ENCODE measurements at places on chromosomes 5 and 9.
A peak's percentile ranks its signal among the peaks of the same experiment; 100 is the strongest.

DNA sequence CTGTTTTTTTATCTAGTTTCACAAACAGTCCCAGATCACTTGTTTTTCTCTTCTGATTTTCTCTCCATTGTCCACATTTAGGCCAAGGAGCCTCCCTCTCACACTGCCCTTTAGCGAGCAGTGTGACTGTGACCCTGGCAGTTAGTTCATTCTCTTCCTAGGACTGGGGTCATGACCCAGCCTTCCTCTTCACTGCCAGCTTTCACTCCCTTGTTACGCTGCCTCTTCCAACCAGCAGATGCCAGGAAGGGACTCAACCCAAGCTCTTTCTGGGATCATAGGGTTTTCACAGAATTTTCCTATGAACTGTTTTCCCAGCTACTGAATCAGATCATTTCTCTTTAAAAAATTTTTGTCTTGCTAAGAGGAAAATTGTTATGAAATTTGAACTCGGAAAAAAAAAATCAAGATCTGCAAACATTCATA, 70.9 kb downstream of the LMNB1 start:
- no peak overlapping the region for H3K27ac ChIP-seq
- no peaks in the 10 kb centered on the region for H3K27me3 ChIP-seq
- H3K36me3 ChIP-seq: no peaks in the 10 kb centered on the region
- DNase-seq: no peak

- H3K27ac ChIP-seq: no peak overlapping the region
- no peak overlapping the region for H3K4me3 ChIP-seq
- no peak for DNase-seq
Observed at GRCh38 chr9:123686131-123686828, 243.6 kb downstream of the DENND1A start.

DNA sequence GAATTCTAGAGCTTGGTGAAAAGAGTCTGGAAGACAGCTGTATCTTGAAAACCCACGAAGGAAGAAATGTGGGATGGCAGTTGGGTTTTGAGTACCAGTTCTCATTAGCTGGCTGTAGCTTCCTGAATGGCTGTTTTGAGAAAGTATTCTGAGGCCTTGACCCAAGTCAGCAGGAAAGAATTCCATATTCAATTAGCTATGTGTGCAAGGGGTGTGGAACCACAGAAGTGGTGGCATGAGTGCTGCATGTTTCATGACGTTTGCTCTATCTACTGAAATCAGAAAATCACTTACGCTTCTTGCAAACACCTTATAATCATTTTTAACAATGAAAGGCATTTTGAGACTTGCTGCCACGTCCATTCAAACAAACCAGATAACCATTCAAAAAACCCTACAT, 69.1 kb downstream of the TRPM3 start:
- H3K4me1 ChIP-seq: no peaks in the 10 kb centered on the region
- no peaks in the 10 kb centered on the region for H3K36me3 ChIP-seq
- no peak overlapping the region for H3K27ac ChIP-seq
- H3K27me3 ChIP-seq: no peaks in the 10 kb centered on the region
- DNase-seq: no peak
- H3K4me3 ChIP-seq: no peak overlapping the region

DNA sequence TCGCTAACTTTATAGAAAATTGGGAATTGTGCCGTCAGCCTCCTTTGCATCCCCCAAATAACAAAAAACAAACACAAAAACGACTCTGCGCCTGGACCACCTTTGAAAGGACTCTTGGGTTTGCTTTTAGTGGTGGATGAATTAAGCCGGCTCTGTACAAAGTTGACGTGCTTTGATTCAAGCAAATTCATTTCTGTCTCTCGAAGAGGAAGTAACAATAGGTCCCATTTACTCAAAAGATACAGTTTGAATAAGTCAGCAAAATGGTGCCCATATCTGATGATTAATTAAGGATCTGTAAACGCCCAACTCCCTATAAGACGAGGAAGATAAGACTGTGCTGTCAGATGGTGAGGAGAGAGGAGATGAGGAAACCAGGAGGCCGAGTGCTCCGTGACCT, 67.8 kb downstream of the AK8 start:
- H3K36me3 ChIP-seq: no peaks in the 10 kb centered on the region
- H3K27me3 ChIP-seq: no peaks in the 10 kb centered on the region
- no peak for DNase-seq
- no peak overlapping the region for H3K27ac ChIP-seq
- no peak overlapping the region for H3K4me3 ChIP-seq
- no peaks in the 10 kb centered on the region for H3K4me1 ChIP-seq

DNA sequence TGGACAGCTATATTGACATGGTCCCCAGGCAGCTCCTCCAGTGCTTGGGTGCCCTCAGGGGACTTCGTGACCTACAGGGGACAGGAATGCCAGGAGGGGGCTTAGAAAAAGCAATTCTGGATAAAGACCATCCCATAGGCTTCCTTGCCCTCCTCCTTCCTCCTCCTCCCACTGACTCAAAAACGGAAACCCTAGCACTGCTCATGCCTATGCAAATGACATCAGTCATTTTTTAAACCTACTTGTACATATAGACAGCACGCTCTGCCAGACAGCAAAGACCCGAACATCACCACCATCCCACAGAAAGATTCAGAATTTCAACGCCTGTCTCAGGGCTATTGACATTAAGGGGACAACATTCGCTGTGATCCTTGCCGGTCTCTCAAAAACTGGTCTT, 11.0 kb downstream of the IGFBPL1 start:
- H3K36me3 ChIP-seq: no peaks in the 10 kb centered on the region
- no peak for DNase-seq
- no peak overlapping the region for H3K27ac ChIP-seq
- H3K27me3 ChIP-seq: no peaks in the 10 kb centered on the region
- H3K4me1 ChIP-seq: no peaks in the 10 kb centered on the region

DNA sequence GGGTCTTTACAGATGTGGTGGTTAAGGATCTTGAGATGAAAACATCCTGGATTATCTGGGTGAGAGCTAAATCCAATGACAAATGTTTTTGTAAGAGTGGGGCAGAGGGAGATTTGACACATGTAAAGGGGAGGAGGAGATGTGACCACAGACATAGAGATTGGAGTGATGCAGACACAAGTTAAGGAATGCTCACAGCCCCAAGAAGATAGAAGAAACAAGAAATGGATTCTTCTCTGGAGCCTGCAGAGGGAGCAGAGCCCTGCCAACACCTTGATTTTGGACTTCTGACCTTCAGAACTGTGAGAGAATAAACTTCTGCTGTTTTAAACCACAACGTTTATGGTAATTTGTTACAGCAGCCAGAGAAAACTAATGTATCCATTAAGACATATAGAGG, 21.7 kb downstream of the ITGA2 start:
- DNase-seq: no peak
- no peak overlapping the region for H3K4me3 ChIP-seq
- no peak overlapping the region for H3K27ac ChIP-seq
- no peaks in the 10 kb centered on the region for H3K27me3 ChIP-seq
- no peaks in the 10 kb centered on the region for H3K4me1 ChIP-seq

DNA sequence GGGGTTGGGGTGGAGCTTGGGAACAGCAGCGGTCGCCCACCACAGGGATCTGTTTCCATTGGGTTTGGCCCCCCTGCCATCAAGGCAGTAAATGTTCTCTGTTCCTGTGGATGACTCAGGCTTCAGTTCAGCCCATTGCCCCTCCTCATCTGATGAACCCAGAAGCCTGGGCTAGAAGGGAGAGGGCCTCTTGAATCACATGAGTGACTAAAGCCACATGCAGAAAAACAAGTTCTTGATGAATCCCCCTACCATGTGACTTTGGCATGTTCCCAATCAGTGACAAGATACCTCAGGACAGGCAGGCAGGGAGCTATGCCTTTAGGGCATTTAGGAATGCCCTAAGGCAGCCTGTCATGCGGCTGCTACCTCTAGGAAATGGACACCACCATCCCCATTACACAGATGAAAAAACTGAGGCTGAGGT, 2.5 kb downstream of the SH3PXD2B start:
- H3K27ac ChIP-seq: no peak overlapping the region
- no peaks in the 10 kb centered on the region for H3K36me3 ChIP-seq
- peaks cover 9% of the 10 kb centered on the region for H3K4me1 ChIP-seq
- DNase-seq: peak; percentile 91

DNA sequence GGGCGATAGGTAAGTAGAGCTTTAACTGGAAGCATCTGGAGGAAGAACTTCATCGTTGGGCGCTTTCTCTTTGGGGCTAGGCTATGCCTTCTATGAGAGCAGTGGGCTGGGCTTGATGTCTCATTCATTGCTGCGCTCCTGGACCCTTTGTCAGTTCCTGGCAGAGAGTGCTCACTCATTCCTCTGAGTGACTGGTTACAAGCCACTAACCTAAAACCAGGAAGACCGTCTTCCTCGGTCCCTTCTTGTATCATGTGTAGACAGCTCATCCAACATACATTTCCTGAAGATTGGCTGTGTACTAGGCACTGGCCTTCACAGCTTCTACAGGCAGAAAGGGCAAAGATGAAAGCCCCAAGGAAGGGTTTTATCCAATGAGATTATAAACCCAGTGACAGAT, 6.4 kb downstream of the SWI5 start:
- no peak for DNase-seq
- H3K27ac ChIP-seq: no peak overlapping the region
- no peak overlapping the region for H3K4me3 ChIP-seq
- no peaks in the 10 kb centered on the region for H3K36me3 ChIP-seq
- H3K27me3 ChIP-seq: no peaks in the 10 kb centered on the region
- no peaks in the 10 kb centered on the region for H3K4me1 ChIP-seq

GRCh38 chr5:157283434-157283833, 17.5 kb downstream of the CYFIP2 start:
- no peak overlapping the region for H3K4me3 ChIP-seq
- no peaks in the 10 kb centered on the region for H3K27me3 ChIP-seq

DNA sequence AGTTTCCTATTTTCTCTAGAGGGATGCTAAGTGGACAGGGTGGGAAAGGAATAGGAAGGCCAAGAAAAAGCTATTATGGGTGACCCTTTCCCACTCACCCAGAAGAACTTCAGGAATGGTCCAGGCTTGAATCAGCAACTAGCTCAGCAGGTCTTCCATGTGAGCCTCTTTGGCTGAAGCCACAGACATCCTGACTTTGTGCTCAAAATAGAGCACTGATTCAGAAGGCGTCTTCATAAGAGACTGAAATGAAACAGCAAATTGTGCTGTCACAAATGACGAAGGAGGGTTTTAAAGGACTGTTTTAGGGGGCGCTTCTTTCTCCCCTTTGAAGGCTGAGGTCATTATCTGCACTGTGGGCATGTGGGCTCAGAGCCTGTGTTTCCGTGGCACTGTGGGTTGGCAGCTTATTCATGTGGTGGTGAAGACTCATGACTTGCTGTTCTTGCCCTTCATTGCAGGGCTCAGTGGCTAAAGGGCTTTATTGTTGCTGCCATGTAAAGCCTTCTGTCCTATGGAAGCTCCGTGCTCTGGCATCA, 65.8 kb upstream of the NFIL3 start:
- H3K4me3 ChIP-seq: no peak overlapping the region
- no peaks in the 10 kb centered on the region for H3K36me3 ChIP-seq
- no peak for DNase-seq
- no peaks in the 10 kb centered on the region for H3K4me1 ChIP-seq
- no peaks in the 10 kb centered on the region for H3K27me3 ChIP-seq
- no peak overlapping the region for H3K27ac ChIP-seq

All from mesendoderm (in vitro differentiated cells).